Kasumi-1 (cell line): ENCODE measurements at places on chromosomes 16 and 17.

GRCh38 chr16:30641378-30641982, 9.3 kb upstream of the PRR14 start:
- no peak for DNase-seq

GRCh38 chr16:81478876-81479511, 34.4 kb downstream of the CMIP start:
- peak; percentile 48 for DNase-seq

- DNase-seq = no peak
These were observed 13.7 kb downstream of the GLP2R start for GRCh38 chr17:9839433-9839832.

GRCh38 chr17:40529991-40530390, 28.6 kb upstream of the TNS4 start:
- DNase-seq = no peak

DNA sequence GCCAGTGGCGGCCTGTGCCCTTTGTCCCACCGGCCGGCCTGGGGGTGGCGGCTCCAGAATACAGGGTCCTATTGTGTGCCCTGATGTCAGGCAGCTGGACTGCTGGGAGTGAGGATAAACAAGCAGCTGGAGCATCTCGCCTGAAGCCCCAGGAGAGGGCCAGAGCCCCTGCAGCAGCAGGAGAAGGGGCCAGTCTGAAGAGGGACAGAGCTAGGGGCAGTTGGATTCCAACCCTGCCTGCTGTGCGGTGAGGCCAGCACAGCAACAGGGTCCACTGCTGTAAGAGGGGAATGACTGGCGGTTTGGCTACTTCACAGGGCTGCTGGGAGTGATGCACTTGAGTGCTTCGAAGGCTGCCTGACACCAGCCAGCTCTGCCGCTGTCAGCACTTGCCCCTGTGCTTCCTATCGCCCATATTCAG, 25.0 kb downstream of the RAB11FIP4 start:
- no peak for DNase-seq

GRCh38 chr16:54422569-54422978, 136.0 kb upstream of the IRX3 start:
- DNase-seq = no peak

GRCh38 chr16:26317885-26318284, 626.1 kb downstream of the HS3ST4 start:
- DNase-seq = no peak

DNA sequence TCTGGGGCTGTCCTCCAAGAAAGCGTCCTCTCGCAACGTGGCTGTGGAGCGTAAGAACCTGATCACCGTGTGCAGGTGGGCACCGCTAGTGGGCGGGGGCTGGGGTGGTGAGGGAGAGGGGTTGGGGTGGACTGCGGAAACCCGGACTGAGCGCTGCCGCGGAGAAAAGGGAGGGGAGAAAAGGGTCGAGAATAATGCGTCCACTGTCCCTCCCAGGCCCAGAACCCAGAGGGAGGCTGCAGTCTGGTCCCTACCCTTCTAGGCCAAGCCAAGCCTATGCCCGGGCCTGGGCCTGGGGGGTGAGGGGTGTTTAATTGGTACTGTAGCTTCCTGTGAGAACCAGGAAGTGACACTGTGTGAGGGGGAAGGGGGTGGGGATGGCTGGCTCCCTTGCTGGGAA, 464 bp downstream of the RUNDC3A start:
- DNase-seq = no peak

DNA sequence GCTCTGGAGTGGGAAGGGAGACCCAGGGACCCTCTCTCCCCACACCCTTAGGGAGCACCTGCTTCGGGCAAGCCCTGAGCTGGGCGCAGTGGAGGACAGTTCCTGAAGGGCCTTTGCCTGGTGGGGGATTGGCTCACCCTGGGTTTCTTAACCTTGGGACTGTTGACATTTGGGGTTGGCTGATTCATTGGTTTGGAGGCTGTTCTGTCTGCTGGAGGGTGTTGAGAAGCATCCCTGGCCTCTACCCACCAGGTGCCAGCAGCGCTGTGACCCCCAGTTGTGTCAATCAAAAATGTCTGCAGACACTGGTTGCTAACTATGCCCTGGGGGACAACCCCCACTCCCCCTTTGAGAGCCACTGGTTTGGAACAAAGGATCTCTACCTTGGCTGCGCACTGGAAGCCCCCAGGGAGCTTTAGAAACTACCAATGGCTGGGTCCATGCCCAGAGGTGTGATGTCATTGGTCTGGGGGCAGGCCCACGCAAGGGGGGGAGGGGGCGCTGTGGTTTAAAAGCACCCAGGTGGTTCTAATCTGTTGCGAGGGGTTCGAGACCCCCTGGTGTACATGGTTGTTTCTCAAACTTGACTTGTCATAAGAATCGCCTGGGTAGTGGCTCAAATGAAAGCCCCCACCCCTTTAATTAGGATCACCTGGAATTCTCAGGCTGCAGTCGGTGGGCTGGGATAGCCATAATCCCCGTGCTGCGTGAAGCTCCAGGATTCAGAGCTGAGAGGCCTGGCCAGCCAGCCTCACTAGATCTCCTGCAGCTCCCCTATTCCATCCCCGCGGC, 151.9 kb upstream of the GSE1 start:
- no peak for DNase-seq

DNA sequence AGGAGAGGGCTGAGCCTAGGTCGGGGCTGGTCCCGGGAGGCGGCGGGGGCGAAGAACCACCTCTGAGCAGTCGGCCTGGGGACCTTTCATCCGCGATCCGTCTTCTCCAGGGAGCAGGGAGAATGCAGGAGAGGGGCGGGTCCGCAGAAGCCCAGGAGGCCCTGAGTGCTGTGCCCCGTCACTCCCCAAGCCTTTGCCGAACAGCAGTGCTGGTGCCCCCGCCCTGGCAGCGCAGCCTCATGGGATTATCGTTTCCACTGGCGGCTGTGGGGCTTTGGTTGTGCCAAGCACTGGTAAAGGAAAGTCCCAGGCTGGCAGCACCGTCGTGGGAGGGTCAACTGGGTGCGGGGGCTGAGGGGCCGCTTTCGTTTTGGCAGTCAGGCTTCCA, 631 bp downstream of the TBL3 start:
- DNase-seq = no peak

GRCh38 chr17:3667366-3668278, 756 bp downstream of the TAX1BP3 start:
- no peak for DNase-seq

DNA sequence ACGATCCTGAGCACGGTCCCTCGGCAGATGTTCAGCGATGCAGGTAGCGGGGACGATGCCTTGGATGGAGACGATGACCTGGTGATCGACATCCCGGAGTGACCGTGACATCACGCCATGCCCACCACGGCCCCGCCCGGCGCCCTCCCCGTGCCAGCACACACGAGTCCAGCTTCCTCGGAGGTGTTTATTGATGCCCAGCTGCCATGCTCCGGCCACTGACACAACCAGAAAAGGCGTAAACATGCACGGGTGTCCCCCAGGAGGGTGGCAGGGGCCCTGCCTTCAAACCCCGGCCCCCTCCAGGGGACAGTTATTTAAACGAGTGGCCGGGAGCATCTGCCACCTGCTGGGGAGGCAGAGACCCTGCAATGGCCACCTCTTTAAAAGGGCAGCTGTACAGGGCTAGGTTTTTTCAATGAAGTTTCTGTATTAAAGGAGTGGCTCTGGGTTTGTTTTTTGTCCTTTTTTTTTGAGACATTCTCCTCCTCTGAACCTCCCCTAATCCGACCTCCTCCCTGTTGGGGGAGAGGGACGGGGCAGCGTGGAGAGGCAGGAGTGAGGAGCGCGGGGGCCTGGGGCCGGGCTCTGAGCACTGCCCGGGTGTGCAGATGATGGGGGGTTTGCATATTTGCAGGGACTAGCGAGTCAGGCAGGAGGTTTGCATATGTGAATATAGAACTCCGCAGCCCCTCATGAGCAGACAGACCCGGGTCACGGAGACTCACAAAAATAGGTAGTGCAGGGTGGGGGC, 5.3 kb downstream of the DOC2A start:
- DNase-seq = peak; percentile 31

DNA sequence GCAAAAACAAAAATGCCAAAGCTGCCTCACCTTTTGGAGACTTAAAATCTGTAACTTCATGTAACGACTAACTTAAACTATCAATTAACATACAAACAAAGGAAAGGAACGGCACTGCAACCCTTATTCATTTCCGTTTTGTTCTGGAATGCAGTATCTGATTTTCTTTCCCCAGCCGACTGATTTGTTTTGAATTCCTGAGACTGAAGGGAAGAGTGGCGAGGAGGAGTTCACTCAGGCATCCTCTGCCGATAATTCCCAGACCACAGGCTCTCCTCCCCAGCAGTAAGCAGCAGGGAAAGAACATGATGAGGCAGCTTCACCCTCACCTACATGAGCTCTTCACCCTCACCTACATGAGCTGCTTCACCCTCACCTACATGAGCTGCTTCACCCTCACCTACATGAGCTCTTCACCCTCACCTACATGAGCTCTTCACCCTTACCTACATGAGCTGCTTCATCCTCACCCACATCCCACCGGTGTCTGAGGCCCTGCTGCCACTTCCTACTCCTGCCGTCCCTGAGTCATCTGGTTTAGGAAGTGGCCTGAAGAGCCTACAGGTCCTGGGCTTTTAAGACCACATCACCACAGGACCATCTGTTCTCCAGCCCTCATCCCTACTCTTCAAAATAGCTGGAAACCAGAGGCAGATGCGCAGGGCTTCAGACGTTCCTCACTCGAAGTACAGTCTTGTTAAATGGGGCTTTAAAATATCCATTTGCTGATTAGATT, 168.0 kb upstream of the RPH3AL start:
- DNase-seq = no peak

DNA sequence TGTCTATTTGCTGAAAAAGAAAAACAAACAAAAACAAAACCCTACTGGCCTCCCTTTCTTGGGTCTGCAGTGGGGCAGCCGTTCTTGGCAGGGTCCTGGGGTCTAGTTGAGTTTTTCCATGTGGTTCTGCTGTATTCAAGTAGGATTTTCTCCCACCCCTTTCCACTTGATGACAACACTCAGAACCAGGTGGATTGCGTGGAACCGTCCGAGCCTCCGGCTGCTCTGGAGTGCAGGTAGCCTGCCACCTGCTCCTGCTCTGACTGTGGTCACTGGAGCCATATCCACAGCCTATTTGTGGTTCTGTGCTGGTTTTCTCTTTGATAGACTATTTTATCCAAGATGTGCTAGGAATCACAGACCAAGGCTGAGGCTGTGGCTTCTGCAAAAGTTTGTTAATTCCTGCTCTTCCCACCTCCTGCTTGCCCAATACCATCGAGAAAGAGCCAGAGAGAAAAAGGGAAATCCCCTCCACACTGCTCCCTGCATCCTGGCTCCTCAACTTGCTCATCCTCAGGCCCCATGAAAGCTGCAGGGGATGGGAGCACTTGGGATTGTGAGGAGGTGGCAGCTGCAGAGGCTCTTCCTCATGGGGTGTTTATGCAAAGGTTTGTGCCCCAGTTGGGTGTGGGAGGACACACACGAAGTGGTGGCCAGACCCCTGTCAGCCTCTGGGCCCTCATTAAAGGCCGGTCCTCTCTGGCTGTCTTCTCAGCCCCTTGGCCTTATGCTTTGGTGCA, 377.8 kb upstream of the TNRC6C start:
- no peak for DNase-seq

GRCh38 chr17:19510903-19511302, 22.8 kb upstream of the SLC47A1 start:
- DNase-seq = no peak

- no peak for DNase-seq
These were observed 15.5 kb downstream of the CDH1 start for GRCh38 chr16:68752602-68753001.

DNA sequence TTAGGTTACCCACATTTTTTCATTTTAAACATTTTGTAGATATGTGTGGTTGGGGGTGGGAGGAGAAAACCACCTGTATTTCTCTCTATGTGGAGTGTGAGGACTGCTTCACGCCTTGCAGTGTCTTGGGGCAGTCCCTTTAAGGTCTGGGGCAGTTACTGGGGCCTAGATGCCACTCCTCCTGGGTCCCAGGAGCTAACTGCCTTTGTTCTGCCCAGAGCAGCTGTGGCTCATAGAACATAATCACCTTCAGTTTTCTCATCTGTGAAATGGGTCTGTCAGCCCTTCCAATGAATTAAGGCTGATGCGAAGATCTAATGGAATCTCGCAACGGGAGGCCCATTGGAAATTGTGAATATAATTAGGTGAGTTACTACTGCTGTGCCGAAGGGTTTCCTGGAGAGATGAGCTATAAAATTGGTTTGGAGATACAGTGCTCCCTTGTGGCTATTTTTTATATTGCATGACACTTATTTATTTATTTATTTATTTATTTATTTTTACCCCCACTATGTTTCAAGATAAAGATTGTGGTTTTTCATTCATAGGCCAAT, 22.9 kb downstream of the DHRS7C start:
- DNase-seq = peak; percentile 57

DNA sequence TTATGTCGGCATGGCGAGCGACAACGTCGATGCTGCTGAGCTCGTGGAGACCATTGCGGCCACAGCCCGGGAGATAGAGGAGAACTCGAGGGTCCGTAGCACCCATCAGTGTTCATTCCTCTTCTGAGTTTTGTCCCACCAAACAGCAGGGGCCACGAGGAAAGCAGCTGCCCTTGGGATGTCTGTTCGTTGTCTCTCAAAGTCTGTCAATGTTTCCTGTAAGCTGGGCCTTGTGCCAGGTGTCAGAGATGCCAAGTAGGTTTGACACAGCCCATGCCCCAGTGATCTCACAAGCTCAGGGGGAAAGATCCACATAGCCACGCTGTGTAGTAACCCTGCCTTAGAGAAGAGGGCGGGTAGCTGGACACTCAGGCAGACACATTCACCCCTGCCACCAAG, 22.6 kb downstream of the NTAN1 start:
- no peak for DNase-seq

GRCh38 chr17:80036715-80037477, 454 bp downstream of the CCDC40 start:
- DNase-seq = no peak

- DNase-seq = no peak
These were observed 4.7 kb downstream of the TIMP2 start for GRCh38 chr17:78920528-78920927.

DNA sequence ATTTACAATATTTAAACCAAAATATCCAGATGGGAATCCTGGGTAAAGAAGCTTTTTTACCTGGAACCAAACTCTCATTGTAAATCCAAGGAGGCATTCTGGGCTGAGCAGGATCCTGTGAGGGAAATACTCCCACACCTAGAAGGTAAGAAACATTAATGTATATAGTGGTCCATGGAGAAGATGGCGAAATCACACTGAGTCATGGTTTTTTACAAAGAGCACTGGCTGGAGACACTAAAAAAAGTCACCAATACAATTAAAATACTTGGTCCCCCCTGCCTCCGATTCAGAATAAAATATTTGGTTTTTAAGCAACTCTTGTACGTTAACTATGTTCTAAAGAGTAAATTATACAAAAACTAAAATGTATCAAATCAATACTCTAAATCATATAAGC, 32.9 kb downstream of the SYNRG start:
- no peak for DNase-seq
